ENCODE measurements at places on chromosomes 13 and 19.

GRCh38 chr19:30781047-30781446, 408.9 kb downstream of the ZNF536 start:
- no peak for DNase-seq

DNA sequence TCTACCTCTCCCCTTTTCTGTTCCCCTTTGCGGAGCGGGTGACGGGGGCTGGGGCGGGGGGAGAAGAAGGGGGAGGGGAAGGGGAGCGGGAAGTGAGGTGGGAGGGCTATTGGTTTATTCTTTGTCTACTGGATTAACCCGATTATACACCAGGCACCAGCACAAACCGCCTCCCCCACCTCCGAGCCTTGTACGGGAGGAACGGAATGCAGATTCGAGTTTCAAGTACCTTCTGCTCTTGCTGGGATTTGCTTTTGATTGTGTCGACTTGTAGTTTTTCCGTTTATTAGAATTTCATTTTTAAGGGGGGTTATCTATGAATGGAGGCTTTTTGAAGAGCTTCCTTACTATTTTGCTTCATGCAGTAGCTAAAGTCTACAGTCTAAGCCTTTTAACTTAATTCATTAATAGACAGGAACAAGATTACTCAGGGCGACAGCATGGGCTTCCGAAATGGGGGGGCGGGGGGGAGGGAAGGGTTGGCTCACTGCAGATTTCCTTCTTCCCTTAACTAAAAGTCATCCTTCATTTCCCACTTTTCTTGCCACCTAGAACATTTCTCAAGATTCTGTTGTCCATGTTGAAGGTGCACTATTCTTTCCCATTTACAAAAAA, 937 bp upstream of the SPRY2 start:
- no peak for DNase-seq

DNA sequence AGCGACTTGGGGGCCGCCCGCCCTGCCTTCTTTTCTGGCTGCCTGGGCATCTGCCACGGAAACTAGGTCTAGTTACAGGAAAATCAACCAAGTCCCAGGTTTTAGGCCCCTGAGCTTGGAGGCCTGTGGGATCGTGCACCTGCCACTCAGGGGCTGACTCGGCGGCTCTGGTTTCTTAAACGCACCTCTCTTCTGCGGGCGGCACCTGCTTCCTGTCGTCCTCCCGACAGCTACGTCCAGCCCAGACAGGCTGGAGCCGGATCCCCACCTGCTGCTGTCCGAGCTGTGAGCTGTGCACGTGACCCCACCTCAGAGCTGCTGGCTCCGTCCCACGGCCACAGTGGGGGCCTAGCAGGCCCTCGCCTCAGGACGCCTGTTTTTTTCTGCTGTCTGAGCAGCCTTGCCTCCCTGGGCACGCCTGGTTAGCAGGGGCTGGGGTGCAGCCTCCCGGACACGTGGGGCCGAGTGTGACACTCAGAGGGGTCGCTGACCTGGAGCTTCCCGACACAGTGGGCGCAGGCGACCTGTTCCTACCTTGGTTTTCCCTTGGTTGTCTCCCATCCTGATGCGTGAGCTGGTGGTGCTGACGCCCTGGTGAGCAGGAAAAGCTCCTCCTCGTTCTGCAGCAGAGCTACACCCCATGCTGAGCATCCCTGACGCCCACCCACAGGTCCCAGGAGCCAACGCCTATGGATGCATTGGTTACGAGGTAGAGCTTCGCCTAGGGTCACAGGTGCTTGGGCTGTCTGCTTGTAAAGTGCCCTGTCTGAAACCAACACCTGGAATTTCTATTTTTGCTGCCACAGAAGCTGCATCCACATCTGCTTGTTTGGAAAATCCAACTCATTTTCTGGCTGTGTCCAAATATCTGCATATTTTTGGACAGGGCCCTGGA, 17.5 kb downstream of the TMEM255B start:
- DNase-seq = no peak

GRCh38 chr13:49998714-49999624, 2.1 kb downstream of the TRIM13 start:
- DNase-seq = no peak

GRCh38 chr13:27965740-27966640, 3.1 kb downstream of the CDX2 start:
- DNase-seq = no peak

DNA sequence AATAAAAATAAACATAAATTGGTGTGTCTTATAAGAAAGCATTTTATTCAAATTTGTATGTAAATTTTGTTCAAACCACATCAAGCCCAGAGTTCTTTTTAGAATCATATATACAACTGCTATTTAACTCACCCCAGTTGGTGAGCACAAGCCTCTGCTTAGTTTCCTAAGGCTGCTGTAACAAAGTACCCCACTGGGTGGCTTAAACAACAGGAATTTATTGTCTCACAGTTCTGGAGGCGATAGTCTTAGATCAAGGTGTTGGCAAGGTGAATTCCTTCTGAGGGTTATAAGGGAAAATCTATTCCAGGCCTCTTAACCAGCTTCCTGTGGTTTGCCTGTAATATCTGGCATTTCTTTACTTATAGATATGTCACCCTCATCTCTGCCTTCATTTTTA, 1133.5 kb downstream of the OLFM4 start:
- no peak for DNase-seq

GRCh38 chr13:33323801-33324510, 38.4 kb upstream of the STARD13 start:
- DNase-seq = no peak

GRCh38 chr19:6232601-6233055, 47.1 kb downstream of the MLLT1 start:
- DNase-seq = no peak

DNA sequence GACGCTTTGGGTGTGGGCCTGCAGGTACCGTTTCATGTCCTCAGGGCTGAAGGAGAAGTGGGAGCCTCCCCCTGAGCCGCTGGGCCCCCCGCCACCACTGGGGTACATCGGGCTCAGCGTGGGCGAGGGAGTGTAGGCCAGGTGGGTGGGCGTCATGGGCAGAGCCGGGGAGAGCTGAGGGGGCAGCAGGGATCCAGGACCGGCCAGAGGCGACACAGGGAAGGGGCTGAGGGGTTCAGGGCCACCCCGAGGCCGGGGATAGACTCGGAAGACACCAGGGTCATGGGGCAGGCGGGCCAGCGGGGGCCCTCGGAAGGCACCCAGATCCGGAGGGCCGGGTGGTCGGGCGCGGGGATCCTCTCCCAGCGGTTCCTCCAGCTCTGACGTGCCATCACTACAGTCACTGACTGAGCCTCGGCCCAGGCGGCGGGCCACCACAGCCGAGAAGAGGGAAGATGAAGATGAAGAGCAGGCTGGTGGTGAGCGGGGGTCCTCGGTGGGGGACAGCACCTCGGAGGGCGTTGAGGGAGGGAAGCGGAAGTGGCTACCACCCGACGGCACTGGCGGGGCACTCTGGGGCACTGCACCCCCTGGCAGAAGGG, 5.7 kb downstream of the ERF start:
- DNase-seq = no peak

DNA sequence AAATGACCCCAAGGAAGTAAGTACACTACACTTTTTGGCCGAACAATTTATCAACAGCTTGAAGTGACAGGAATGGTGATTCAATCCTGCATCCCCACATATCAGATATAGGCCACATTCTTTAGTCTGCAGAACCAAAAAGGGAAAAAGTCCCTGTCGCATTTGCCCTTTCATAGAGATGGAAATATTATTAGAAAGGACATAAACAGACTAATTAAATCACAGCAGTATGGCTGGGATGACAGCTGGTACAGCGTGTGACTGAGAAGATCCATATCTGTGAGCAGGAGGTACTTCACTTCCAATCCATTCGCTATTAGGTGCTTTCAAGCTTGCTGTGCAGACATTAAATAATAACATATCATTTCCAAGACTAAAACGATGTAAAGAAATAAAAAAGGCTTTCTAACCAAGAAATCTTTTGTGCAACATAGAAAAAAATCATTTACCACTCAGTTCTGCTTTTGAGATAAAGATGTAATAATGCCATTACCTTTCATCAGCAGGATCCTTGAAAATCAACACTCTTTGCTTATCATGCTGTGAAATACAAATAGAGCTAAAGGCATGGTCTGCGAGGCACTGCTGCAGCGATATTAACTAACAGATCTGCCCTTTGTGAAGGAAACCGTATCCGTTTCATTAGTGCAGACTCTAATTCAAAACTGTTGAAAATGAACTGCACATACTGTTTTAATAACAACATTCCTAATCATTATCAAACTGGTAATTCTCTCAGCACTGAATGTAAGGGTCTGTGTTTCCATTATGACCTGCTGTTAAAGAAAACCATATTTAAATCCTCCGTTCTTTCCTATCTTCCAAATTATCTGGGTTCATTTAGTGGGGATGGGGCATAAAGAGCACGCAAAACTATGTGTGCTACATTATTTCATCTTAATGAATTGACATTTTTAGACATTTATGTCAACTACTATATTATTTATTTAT, 245.6 kb downstream of the DACH1 start:
- DNase-seq = no peak

- DNase-seq = no peak
Observed at GRCh38 chr19:816500-816857, 5.3 kb downstream of the PLPPR3 start.

- no peak for DNase-seq
Observed at GRCh38 chr13:112032186-112032993, 34.6 kb upstream of the SOX1 start.
